Fibroblast of lung (primary cell): ENCODE measurements at places on chromosomes 2 and 18. TPM values are rescaled to one million over a fixed set of nuclear protein-coding genes. Genes with fewer than 3 reads are reported as not detected.

The HK2 gene
- 13.1 and 19.3 TPM in 2 replicates for total RNA-seq

DNA sequence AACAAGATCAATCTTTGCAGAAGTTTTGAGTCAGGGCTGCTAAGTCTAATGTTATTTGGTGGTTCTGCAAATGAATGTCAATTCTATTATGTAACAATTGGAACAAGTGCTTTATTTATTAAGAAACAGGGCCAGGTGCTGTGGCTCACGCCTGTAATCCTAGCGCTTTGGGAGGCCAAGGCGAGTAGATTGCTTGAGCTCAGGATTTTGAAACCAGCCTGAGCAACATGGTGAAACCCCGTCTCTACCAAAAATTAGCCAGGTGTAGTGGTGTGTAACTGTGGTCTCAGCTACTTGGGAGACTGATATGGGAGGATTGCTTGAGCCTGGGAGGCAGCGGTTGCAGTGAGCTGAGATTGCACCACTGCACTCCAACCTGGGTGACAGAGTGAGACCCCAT lies 13.2 kb upstream of the RNF103 start:
- DNase-seq, result no peak

DNA sequence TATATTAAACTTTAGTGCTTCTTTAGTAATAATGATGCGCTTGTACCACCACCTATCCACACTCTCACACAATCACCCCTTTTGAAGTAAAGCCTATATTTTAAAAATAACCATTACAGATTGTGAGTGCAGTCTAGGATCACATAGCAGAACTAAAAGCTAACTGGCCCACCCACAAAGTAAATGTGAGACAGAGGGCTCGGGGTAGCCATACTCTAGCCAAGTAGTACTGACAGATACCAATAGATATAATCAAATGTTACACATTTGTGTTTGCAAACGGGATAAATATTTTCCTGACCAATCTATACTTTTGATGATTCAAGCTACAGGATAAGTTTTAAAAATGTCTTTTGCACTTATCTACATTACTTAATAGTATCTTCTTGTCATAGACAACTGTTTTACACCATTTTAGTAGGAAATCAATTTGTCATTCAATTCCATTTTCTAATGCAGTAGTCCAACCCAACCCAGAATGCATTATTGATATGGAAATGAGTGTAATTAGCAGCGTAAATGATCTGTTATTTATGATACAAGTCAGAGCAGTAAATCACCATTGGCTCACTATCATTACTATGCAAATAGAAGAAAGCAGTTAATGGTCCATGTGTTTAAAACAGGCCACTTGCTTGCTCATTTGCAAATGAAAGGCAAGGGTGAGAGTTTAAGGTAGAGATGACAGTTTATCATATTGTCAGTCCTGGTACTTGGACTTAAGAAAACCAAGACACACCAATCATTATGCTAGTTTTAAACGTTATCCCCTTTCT lies 111.8 kb downstream of the ERBB4 start:
- DNase-seq, result no peak

GRCh38 chr2:52345082-52345481 lies 1313.2 kb upstream of the NRXN1 start:
- no peak for DNase-seq

- no peak for DNase-seq
Measured at GRCh38 chr18:32771871-32772580, 797 bp downstream of the KLHL14 start.

The ARHGAP28 gene
- total RNA-seq, result 27.2 and 35.0 TPM in 2 replicates

The LRRC30 gene
- total RNA-seq, result not detected in 2 replicates

DNA sequence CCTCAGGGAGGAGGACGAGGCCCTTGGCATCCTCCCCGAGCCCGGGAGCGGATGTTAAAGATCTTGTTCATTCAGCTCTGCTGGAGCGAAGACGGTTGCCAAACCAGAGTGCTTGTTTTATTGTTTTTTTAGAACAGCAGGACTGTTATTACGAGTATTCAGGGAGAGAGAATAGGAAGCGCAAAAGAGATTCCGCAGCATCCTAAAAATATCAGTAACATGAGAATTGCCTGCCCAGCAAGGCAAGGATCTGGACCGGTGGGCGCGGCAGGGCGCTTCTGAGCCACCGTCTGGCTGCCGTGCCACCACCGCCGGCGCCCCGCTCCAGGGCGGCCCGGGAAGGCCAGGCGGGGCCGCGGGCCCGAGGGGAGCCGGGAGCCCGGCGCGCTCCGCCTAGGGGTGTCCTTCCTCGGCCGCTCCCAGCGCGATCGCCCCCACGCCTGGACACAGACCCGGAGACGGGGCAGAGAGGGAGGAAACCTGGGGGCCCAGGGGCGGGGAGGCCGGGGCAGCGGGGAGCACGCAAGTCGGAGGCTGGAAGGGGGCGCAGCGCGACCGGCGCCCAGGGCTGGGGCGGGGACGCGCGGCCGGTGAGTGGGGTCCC lies 843 bp downstream of the CYS1 start:
- peak; percentile 65 for DNase-seq

DNA sequence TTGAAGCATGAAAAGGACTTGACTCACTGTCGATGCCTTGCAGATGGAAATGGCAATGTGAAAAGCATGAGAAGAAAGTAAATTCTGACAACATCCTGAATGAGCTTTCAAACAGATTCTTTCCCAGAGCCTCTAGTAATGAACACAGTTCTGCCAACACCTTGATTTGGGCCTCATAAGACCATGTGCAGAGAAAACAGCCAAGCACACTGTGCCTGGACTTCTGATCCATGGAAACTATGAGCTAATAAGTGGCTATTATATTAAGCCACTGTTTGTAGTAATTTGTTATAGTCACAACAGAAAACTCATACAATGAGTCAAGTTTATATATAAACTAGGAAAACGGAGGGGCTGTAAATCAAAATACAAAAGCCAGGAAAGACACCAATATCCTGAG lies 477.3 kb downstream of the MBD2 start:
- DNase-seq, result no peak

The GPAT2 gene
- 2.8 and 3.9 TPM in 2 replicates for total RNA-seq

DNA sequence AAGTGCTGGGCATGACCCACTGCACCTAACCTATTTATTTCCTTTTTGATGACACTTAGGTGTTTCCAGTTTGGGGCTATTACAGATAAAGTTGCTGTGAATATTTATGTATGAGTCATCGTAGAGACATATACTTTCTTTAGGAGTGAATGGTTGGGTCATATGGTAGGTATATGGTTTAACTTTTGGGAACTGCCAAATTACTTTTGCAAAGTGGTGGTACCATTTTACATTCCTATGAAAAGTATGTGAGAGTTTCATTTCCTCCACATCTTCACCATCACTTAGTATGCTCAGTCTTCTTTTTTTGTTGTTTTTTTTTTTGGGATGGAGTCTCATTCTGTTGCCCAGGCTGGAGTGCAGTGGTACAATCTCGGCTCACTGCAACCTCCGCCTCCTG lies 56.1 kb downstream of the HNRNPLL start:
- DNase-seq, result no peak

DNA sequence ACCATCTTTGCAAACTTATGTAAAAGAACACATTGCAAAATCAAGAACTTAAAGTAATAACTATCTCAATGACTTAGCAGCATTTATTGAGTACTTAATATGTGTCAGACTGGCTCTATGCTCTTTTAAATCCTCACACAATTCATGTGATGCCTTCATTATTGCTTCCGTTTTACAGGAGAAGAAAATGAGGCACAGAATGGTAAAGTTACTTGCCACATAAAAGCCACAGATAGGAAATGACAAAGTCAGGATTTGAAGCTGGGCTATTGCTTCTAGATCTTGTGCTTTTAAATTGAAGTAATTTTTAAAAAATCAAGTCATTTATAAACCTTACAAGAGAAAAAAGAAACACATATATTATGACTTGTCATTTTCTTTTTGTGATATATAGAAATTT lies 174.2 kb downstream of the WDR7 start:
- DNase-seq, result no peak

DNA sequence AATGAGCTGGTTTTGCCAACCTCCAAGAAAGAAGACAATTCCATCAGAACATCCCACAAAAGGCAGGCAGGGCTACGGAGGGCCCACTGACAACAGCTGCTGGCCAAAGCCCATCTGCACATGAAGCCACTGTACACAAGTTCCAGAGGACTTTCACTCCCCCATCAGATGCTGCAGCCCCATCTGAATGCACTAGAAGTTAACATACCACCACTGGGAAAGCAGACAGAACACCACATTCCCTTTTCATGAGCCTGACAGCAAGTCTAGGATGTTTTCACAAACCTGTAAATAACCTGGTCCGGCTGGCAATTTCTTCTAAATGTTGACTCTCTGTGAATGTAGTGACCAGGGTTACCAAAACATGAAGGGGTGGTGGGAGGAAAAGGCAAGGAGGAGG lies 41.5 kb downstream of the CCBE1 start:
- no peak for DNase-seq

GRCh38 chr2:12824778-12825379 lies 108.1 kb downstream of the TRIB2 start:
- DNase-seq, result peak; percentile 16

The TUBA4B gene
- total RNA-seq, result not detected in 2 replicates

DNA sequence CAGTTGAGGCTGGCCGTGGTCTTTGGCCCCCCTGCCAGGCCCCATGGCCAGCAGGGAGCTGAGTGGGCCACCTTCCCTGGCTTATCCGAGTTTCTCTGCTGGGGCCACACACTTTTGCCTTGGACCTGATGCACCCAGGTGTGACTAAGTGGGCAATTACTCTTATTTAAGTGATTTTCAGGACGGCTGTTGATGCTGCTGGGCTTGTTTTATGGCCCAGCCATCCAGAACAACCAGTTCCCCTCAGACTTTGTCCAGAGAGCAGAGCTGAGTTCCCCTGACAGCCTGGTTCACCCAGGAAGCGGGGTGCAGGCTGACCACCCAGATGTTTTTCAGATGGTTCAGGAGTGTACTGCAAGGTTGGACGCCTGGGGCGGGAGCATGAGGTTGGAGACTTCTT lies 68.8 kb downstream of the GLI2 start:
- DNase-seq, result no peak

GRCh38 chr2:128775914-128776285 lies 457.2 kb upstream of the HS6ST1 start:
- no peak for DNase-seq

The SEPTIN10 gene
- total RNA-seq, result 90.3 and 101 TPM in 2 replicates

The POTEJ gene
- not detected in 2 replicates for total RNA-seq

GRCh38 chr2:8525236-8525581 lies 156.6 kb upstream of the ID2 start:
- DNase-seq, result no peak

- no peak for DNase-seq
Measured at GRCh38 chr2:10400568-10400977, 47.6 kb downstream of the ODC1 start.

DNA sequence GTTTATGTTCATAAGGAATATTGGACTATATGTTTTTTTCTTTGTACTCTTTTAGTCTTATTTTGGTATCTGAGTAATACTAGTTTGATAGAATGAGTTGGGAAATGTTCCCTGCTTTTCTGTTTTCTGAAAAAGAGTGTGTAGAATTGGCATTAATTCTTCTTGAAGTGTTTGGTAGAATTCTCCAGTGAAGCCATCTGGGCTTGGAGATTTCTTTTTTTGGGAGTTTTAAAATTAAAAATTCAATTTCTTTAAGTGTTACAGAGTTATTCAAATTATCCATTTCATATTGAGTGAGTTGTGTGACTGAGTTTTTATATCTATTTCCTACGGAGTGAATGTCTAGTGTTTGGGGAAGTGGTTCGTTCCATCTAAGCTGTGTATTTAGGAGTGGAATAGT lies 80.6 kb upstream of the HS6ST1 start:
- DNase-seq, result no peak

- DNase-seq, result peak; percentile 69
Measured at GRCh38 chr18:26057344-26057773, 33.1 kb downstream of the SS18 start.

GRCh38 chr2:152646264-152646663 lies 71.0 kb downstream of the PRPF40A start:
- DNase-seq, result no peak
